ENCODE measurements at places on chromosomes 1 and 21.

DNA sequence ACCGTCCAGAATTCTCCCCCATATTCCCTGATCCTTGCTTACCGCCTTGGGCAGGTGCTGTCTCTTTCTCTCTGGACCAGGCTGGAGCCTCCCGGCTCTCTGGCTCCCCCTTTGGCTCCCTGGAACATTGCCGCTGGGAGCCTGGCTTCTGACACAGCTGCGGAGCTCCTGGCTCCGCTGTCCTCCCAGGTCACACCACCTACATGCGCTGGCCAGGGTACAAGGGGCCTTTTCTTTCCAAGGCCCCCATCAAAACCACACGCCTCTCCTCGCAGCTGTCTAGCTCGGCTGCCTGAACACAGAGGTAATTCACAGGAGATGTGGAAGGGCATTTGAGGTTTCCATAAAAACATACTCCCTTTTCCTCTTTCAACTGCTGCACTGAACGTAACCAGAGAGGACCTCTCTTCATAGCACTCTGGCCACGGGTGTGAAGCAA lies 7.5 kb upstream of the ZNF648 start:
- DNase-seq = peak; percentile 21

DNA sequence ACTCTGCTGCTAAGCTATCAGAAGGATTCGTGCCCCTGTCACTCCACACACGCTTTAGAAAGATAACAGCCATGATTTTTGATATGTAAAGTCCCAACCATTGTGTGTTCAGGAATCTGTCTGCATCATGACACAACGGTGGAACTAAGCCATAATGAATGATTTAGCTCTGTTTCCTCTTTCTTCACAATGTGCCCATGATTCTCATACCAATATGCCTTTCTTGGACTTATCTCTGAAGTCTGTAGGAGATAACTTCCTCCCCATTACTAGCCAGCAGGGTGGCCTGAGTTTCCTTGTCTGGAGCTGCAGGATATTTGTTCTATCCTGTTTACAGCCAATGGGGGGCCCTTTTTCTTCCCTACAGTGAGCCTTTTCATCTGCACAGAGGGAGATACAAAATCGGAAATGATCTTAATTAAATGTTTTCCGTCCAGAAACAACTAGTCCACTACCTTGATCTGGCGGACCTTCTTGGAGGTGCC lies 511.7 kb downstream of the USP25 start:
- no peak for DNase-seq

DNA sequence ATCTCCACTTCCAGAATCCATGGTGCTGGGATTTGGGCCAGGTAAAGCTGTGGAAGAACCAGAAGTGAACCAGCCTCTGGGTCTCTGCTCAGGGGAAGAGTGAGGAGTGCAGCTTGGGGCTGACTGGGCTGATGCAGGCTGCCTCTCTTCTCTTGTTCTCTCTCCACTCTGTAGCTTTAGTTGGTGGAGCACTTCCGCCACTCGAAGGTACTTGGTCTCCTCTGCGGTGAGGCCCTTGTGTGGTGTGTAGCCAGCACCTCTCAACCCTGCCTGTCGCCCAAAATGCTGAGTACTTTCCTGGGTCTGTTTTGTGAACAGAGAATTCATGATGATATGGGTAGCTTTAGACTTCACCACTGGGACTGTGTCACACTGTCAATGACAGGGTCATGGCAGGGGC lies 63.2 kb downstream of the URB2 start:
- DNase-seq = no peak

DNA sequence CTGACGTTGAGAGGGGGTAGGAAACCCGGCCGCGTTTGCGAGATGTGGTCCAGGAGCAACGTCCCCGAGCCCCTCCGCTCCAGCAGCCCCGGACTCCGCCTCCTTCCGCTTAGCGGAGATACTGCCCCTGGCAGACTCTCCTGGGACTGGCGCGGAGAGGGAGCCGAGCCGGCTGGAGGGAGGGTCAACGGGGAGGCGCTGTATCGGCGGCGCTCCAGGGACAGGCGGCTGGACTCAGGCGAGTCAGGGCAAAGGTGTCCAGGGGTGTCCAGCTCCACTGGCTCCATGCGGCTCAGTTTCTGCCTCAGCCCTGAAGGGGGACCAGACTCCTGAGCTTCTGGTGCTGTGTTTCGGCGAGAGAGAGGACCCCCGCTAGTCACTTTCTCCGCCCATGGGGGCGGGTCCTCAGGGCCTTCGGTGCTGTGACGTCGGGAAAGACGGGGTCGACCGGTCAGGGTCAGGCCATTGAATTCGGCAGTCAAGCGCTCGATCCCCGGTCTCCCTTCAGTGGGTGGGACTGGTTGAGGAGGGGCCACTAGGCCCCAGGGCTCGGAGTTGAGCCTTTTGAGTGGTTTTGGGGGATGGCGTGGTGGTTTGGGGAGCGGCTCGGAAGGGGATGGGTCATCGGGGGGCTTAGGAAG lies 2.8 kb upstream of the LIX1L start:
- DNase-seq = no peak

DNA sequence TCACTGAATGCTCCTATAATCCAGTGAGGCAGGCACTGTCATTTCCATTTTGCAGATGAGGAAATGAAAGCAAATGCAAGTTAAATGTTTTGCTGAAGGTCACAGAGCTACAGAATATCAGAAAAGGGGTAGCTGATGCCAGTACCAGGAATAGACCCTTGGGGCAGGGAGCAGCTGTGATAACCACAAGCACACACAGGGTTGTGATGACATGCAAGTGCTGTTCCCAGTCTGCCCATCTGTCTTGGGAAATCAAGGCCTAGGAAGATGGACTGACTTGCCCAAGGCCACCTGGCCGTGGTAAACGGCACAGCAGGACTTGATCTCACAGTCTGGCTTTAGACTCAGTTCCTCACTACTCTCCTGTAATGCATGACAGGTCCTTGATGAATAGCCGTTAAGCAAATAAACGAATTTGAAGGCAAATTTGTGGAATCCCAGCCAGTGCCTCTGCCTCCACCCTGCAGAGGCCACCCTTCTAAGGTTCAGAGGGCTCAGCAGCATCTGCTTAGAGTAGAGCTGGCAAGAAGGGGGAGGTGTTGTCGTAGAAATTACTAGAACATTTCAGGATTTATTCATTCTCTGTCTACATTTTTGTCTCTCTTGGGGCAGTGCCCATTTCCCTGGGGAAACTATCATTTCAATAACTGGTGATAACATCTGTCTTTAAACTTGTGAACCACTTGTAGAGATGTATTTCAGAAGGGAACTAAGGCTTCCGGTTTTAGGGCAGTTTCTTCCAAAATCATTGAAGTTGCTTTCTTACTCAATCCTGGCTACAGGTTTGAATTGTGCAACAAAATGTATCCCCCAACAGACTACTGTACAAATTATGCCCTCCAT lies 53.2 kb upstream of the MRPS6 start:
- no peak for DNase-seq

DNA sequence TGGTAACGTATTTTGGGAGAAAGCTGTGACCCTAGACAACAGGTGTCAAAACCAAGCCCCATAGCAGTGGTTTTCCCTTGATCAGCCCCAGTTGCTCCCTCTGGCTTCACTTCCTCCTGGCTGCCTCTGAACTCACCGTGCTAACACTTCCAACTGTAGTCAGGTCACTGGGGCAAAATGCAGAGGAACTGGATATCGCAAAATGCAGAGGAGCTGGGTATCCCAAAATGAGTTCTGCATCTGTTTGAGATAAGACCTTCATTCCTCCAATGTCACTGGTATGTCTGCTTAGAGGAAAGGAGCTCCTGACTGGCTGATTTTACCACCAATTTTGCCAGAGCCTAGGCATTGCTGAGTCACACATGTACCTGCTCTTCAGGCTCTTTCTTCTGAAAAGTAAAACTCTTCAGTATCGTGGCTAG lies 19.6 kb upstream of the TACSTD2 start:
- DNase-seq = no peak

- DNase-seq = no peak
Observed at GRCh38 chr1:180848191-180848590, 64.5 kb upstream of the KIAA1614 start.

DNA sequence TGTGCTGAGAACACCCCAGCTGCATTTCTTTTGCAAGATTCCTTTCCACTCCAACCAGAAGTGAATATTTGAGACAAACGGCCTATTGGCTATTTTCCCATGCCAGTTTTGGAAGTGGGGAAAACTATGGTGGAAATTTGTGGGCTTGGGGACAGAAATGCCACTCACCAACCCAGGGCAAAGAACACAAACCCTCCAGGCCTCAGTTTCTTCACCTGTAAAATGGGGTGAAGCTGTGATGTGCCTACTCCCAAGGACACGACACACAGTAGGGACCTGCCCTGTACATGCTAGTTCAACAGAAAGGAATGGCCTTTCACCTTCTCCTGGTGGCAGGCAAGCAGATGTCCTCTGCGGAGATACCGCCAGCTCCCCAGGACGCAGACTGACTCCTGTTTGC lies 46.5 kb downstream of the SIM2 start:
- no peak for DNase-seq

DNA sequence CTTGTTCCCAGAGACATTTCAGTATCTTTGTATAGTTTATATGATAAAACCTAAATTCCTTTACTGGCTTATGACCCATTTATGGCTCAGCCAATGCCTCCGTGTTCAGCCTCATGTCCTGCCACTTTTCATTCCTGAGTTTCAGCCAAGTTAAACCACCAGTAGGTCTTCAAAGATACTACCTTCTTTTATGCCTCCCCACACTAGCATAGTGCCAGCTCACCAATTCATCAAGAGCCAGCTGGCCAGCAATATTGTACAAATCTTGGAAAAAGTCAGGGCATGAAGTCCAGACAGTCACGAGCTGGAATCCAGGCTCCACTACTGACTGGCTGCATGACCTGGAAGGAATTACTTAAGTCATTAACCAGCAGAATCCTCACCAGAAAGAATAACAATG lies 446.0 kb downstream of the GPATCH2 start:
- DNase-seq = no peak

DNA sequence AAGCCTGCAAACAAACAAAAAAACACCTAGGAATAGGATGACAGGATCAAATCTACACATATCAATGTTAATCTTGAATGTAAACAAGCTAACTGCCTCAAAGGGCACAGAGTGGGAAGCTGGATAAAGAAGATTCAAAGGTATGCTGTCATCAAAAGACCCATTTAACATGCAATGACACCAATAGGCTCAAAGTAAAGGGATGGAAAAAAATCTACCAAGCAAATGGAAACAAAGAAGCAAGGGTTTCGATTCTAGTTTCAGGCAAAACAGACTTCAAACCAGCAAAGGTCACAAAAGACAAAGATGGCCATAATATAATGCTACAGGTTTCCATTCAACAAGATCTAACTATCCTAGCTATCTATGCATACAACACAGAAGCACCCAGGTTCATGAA lies 16.2 kb upstream of the OR2T10 start:
- no peak for DNase-seq

- peak; percentile 41 for DNase-seq
Observed at GRCh38 chr1:5975133-5975880, 16.9 kb downstream of the NPHP4 start.

- no peak for DNase-seq
Observed at GRCh38 chr1:152227310-152227928, 3.4 kb upstream of the HRNR start.

GRCh38 chr1:90190523-90190922 lies 195.6 kb downstream of the ZNF326 start:
- no peak for DNase-seq

GRCh38 chr1:39086865-39087409 lies 60.8 kb downstream of the NDUFS5 start:
- DNase-seq = no peak

DNA sequence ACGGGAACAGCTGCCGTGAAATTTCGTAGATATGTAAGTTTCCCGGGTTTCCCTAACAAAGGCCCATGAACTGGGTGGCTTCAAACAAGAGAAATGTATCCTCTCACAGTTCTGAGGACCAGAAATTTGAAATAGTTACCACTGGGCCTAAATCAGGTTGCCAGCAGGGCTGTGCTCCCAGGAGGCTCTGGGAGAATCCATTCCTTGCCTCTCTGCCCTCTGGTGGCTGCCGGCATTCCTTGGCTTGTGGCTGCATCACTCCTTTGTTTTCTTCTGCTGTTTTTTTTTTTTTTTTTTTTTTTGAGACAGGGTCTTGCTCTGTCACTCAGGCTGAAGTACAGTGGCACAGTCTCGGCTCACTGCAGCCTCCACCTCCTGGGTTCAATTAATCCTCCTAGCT lies 23.7 kb downstream of the UMODL1 start:
- no peak for DNase-seq

DNA sequence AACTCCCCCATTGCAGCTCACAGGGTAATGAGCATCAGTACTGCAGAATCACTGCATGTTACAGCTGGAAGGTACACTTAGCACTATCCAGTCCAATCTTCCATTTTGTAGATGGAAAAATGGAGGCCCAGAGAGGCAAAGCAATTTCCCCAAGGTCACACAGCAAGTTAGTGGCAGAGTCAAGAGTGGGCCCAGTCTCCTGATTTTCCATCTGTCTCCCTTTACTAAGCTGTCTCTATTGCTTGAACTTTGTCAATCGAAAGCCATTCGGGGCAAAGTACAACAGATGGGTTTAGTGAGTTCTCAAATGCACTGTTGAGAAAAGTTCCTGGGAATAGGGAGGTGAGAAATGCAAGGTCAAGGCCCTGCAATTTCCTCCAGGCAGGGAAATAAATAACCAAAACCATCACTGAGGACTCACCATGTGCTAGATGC lies 50.4 kb upstream of the IFFO2 start:
- DNase-seq = no peak

DNA sequence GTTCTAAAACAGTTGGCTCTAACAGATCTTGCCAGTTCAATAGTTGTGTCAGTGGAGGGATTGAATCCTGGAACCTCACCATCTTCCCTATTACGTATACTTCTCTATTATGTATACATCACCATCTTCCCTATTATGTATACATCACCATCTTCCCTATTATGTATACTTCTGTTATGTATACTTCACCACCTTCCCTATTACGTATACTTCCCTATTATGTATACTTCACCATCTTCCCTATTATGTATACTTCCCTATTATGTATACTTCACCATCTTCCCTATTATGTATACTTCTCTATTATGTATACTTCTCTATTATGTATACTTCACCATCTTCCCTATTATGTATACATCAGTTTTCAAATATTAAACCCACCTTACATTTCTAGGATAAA lies 34.4 kb upstream of the HP1BP3 start:
- DNase-seq = no peak

- peak; percentile 39 for DNase-seq
Observed at GRCh38 chr1:116514708-116515525, 55.9 kb downstream of the CD58 start.

GRCh38 chr1:245292553-245292952 lies 137.8 kb downstream of the KIF26B start:
- no peak for DNase-seq
